ENCODE measurements at places on chromosomes 7 and 10.

DNA sequence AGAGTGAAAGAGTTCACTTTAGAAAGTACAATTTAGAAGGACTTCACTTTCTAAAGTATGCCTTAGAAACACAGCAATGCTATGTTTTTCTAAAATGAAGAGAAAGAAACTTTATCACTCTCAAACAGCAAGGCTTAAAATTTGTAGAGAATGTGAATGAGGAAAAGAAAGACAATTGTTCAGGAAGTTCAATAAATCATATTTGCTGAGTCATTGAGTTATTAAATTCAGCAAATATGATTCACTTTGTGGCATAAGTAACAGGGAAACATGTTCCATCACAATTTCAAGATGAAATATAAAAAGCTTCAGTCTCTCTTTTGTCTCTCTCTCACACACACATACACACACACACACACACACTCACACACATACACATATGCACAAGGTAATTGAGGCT is 187.9 kb downstream of the PCDH15 start:
- no peaks in the 10 kb centered on the region for H3K27me3 ChIP-seq
- DNase-seq, result no peak
- peaks cover 9% of the 10 kb centered on the region for H3K4me1 ChIP-seq
- no peaks in the 10 kb centered on the region for H3K36me3 ChIP-seq
- no peak overlapping the region for H3K4me3 ChIP-seq

DNA sequence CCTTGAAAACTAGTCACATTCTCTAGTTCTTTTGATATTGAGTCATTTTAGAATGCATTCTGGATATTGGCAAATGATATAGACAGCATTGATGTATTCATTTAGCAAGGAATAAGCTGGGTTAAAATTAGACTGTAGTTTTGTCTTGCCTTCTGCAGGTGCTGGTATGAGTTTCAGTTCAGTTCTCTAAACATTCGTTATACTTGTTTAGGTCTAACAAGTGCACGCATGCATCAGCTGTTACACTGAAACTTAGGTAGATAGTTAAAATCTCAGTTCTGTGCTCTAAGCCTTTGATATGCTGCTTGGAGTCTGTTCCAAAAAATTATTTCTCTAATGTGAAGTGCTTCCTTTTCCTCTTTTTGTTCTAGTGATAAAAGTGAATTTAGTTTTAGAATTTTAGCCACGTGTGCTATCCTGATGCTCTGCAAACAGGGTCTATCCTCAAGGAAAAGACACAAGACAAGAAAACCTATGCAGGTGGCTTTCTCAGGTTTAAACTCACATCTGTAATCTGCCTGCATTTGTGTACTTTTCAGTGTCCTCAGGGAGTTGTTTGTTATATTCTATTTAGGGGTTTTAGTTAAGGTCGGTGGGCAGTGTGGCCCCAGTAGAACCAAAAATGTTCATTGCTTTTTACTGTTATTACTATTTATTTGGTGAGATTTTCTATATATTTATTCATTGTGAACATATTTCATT is 409.0 kb downstream of the CDC14C start:
- H3K27ac ChIP-seq, result no peak overlapping the region
- no peaks in the 10 kb centered on the region for H3K36me3 ChIP-seq
- no peak for DNase-seq
- H3K4me3 ChIP-seq, result no peak overlapping the region

- H3K27ac ChIP-seq, result no peak overlapping the region
- no peaks in the 10 kb centered on the region for H3K36me3 ChIP-seq
- H3K27me3 ChIP-seq, result peaks cover 5% of the 10 kb centered on the region
- H3K4me3 ChIP-seq, result no peak overlapping the region
These were observed 16.3 kb upstream of the BAMBI start for GRCh38 chr10:28661035-28661434.

DNA sequence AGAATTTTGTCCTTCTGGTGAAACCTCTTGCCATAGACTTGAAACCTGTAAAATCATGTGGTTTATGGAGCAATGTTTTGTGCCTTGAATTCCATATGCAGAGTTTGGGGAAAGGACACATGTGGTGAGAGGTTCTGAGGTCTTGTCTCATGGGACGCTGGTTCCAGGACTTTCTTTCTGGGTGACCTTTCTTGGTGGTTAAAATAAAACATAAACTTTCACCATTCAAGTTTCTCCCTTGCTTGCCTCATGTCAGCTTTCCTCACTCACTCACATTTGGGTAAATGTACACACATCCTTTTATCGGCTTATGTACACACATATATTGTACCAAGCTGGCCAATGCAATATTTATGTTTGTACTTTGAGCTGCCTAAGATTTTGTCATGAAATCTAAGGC is 144.9 kb upstream of the CELF2 start:
- no peaks in the 10 kb centered on the region for H3K36me3 ChIP-seq
- DNase-seq, result no peak
- peaks cover 43% of the 10 kb centered on the region for H3K4me1 ChIP-seq
- H3K27ac ChIP-seq, result no peak overlapping the region
- no peak overlapping the region for H3K4me3 ChIP-seq

DNA sequence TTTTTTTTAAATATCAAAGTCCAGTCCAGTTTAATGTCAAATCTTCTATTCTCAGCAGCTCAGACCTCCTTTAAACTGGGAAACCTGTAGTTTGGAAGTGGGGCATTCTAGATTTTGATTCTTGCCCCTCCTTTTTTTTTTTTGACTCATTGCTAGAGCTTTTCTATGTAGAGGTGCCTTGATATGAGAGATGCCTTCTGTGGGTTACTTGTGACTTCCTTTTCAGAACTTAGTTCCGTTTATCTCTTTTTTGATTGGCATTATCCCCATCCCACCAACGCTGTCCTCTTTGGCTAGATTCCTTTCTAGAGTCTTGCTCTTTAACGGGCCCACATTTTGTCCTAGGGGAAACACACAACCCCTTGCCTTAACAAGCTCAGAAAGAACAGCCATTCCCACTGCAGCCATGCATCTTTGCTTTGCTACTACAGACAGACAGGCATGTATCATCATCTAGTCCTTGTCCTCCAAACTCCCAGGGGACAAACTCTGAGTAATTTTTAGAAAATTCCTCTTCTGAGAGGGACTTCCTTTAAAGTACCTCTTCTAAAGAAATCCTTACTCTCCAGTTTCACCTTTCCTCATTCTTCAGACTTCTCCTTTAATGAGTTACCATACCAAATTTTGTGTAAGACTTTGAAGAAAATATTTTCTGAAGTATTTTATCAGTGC is 153.6 kb downstream of the PHF14 start:
- H3K27ac ChIP-seq, result peak overlapping the region; percentile 71
- no peaks in the 10 kb centered on the region for H3K27me3 ChIP-seq
- no peak overlapping the region for H3K4me3 ChIP-seq
- H3K4me1 ChIP-seq, result peaks cover 21% of the 10 kb centered on the region
- DNase-seq, result no peak
- peaks cover 17% of the 10 kb centered on the region for H3K36me3 ChIP-seq

GRCh38 chr10:78689584-78689935 is 379.2 kb upstream of the ZMIZ1 start:
- no peak for DNase-seq
- H3K4me3 ChIP-seq, result no peak overlapping the region
- no peaks in the 10 kb centered on the region for H3K36me3 ChIP-seq
- peaks cover 7% of the 10 kb centered on the region for H3K27me3 ChIP-seq
- peaks cover 51% of the 10 kb centered on the region for H3K4me1 ChIP-seq

DNA sequence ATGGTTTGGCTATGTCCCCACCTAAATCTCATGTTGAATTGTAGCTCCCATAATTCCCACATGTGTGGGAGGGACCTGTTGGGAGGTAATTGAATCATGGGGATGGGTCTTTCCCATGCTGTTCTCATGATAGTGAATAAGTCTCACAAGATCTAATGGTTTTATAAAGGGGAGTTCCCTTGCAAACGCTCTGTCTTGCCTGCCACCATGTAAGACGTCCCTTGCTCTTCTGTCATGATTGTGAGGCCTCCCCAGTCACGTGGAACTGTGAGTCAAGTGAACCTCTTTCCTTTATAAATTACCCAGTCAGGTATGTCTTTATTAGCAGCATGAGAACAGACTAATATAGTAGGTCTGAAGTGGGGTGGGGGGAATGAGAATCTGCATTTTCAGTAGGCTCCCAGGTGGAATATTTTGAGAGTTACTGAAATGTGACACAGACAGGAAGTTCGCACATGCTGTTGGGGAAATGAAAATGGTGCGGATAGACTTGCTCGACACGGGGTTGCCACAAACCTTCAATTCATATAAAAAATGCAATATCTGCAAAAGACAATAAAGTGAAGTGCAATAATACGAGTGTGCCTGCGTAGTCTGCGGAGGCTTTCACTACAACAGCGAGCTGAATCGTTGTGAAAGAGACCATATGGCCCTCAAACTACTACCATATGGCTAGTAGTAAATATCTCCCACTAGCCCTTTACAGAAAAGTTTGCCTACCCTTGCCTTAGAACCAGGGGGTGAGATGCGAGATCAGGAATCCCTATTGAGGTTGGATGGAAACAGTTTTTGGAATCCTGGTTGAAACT is 166.1 kb downstream of the GRK5 start:
- peaks cover 3% of the 10 kb centered on the region for H3K27me3 ChIP-seq
- no peak overlapping the region for H3K4me3 ChIP-seq
- no peak for DNase-seq
- peak overlapping the region; percentile 20 for H3K27ac ChIP-seq

GRCh38 chr10:47145290-47145934 is 154.6 kb upstream of the GDF10 start:
- no peak overlapping the region for H3K4me3 ChIP-seq
- H3K36me3 ChIP-seq, result no peaks in the 10 kb centered on the region
- no peak overlapping the region for H3K27ac ChIP-seq
- peaks cover 17% of the 10 kb centered on the region for H3K4me1 ChIP-seq
- peaks cover 8% of the 10 kb centered on the region for H3K27me3 ChIP-seq

DNA sequence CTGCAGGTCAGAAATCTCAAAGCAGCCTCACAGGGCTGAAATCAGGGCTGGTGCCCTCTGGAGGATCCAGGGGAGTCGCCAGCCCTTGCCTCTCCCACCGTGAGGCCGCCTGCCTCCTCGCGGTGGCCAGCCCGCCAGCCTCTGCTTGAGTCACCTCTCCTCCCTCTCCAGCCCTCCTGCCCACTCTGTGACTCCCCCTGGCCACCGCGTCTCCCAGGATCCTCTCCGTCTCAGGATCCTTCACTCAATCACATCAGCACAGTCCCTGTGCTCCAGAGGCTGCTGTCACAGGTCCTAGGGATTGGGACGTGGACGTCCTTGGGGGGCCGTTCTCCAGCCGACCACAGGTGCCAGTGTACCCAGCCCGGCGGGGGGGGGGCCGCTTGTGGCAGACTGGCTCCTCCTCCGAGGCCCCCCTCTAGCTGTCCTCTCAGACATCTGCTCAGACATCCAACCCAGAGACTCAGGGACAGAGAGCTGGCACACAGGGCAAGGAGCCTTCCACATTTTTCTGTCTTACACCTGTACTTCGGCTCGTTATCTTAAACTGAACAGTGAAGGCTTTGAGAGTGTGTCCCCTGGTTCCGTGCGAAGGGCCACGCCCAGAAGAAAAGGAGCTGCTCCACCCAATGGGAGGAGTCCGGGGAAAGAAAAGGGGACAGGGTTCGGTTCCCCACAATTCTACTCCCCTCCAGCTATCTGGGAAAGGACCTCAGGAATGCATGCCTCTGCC is 9.4 kb upstream of the PPP2R2D start:
- peak; percentile 61 for DNase-seq
- H3K4me1 ChIP-seq, result peaks cover 6% of the 10 kb centered on the region
- H3K27me3 ChIP-seq, result peaks cover 30% of the 10 kb centered on the region
- no peak overlapping the region for H3K4me3 ChIP-seq
- peak overlapping the region; percentile 40 for H3K27ac ChIP-seq
- no peaks in the 10 kb centered on the region for H3K36me3 ChIP-seq

DNA sequence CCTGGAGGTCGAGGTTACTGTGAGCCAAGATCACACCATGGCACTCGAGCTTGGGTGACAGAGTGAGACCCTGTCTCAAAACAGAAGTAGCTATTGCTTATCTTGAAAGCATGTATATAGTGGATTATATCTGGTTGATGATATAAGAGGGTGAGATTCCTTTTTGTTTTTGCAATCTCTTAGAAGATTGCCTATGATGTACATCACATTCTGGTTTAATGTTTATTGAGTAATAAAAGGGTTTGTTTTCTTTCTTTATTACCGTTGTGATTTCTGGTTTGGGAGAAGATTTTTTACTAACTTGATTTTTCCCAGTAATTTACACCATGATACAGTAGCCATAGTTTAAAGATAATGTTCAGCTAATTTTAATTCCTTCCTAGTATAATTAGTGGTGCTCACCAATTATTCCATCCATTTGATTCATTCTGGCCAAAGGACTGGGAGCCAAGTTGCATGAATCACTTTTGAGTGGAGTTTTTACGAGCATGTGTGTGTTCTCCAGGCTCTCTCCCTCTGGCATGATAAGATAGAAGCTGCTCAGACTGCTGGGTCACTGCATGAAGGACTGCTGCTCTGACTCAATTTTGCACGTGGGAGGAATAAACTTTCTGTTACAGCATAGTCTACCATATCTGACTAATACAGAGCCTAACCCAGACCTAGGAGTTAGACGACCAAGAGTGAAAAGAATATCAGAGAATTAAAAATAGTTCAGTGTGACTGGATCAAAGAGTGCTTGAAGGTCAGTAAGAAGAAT is 13.5 kb upstream of the TSPAN13 start:
- H3K36me3 ChIP-seq, result no peaks in the 10 kb centered on the region
- no peak overlapping the region for H3K27ac ChIP-seq
- no peak overlapping the region for H3K4me3 ChIP-seq
- no peak for DNase-seq
- peaks cover 10% of the 10 kb centered on the region for H3K4me1 ChIP-seq
- H3K27me3 ChIP-seq, result peaks cover 6% of the 10 kb centered on the region

GRCh38 chr10:201328-201771 is 66.1 kb downstream of the ZMYND11 start:
- H3K4me3 ChIP-seq, result no peak overlapping the region
- H3K27me3 ChIP-seq, result no peaks in the 10 kb centered on the region
- H3K4me1 ChIP-seq, result no peaks in the 10 kb centered on the region
- DNase-seq, result no peak
- H3K36me3 ChIP-seq, result peaks cover 13% of the 10 kb centered on the region

GRCh38 chr10:75764974-75765788 is 333.8 kb downstream of the LRMDA start:
- no peaks in the 10 kb centered on the region for H3K27me3 ChIP-seq
- no peak overlapping the region for H3K4me3 ChIP-seq
- no peak for DNase-seq
- no peak overlapping the region for H3K27ac ChIP-seq
- H3K4me1 ChIP-seq, result peaks cover 52% of the 10 kb centered on the region
- no peaks in the 10 kb centered on the region for H3K36me3 ChIP-seq

GRCh38 chr7:128726059-128726736 is 13.0 kb upstream of the CALU start:
- H3K4me3 ChIP-seq, result no peak overlapping the region
- no peaks in the 10 kb centered on the region for H3K4me1 ChIP-seq
- H3K27me3 ChIP-seq, result peaks cover 49% of the 10 kb centered on the region
- DNase-seq, result no peak

DNA sequence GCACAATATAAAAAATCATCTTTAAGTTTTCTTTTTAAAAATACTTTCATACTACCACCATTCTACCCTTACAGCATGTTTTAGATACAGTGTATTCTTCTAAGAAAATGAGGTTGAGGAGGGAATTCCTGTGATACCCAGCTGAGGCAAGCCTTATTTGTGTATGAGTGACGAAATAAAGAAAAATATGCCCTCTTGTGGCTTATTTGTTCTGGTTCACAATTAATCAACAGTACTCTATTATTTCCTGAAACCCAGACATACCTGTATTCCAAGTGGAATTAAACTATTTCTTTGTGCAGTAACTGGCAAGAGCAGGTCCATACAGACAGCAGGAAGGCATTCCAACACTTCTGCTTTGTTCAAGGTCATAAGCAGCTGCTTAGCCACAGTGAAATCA is 4.5 kb upstream of the SEMA3D start:
- H3K36me3 ChIP-seq, result no peaks in the 10 kb centered on the region
- H3K4me1 ChIP-seq, result peaks cover 30% of the 10 kb centered on the region
- H3K4me3 ChIP-seq, result no peak overlapping the region
- H3K27me3 ChIP-seq, result peaks cover 3% of the 10 kb centered on the region

Data from nephron progenitor cell (in vitro differentiated cells).